Posterior cingulate gyrus (tissue), 11 donors: ENCODE measurements at places on chromosomes 4 and X.

DNA sequence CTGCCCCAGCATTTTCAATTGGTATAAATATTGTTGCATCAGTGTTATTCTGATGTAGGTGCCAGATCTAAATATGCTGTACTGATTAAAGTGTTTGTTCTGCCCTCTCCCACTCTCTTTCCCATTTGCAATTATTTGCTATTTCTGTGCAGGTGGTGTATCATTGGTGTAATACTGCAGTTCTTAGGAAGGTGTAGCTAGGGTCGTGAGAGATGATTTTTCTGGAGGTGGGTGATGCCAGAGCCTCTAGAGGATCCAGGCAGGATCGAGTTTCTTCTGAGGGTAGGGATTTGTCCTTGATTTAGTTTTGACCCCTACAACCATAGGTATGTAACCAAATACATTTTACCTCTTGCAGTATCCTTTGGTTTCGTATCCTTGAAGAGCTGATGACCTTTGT, 1.9 kb downstream of the SMAD1 start:
- DNase-seq: no peak

GRCh38 chr4:2771264-2771663, 15.1 kb upstream of the TNIP2 start:
- DNase-seq: no peak

GRCh38 chrX:15870310-15870709, 15.7 kb upstream of the AP1S2 start:
- DNase-seq: no peak

DNA sequence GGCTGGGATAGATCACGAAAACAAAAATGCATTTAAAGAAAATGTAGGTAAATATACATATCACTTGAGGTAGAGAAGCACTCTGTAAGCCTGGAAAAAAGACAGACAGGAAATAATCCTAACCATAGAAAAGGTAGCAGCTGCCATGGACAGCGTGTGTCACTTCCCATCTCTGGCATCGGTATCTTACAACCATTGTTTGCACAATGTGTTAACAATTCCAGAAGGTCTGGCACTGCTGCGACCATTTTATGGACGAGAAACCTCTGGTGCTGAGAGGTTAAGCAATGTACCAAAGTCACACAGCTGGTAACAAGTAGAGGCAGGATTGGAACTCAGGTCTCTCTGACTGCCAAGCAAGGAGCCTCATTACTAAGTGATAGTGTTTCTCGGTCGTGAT, 1.7 kb upstream of the MTNR1A start:
- DNase-seq: no peak

DNA sequence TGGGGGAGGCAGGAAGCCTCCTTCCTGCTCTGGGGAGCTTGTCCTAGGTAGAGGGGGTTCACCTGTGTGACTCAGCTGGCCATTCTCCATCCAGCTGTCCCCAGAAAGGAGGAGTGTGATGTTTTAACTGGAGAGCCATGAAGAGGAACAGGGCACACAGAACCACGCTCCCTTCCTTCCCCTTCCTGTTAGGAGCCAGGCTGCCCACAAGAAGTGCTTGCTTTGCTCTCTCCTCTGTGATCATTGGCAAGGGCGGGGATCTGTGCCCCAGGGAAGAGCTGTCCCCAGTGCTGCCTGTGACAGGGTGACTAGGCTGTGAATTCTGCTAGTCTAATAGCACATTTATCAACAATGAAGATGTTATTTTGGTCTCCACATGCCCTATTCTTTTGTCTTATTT, 169.6 kb upstream of the GATB start:
- DNase-seq: no peak

DNA sequence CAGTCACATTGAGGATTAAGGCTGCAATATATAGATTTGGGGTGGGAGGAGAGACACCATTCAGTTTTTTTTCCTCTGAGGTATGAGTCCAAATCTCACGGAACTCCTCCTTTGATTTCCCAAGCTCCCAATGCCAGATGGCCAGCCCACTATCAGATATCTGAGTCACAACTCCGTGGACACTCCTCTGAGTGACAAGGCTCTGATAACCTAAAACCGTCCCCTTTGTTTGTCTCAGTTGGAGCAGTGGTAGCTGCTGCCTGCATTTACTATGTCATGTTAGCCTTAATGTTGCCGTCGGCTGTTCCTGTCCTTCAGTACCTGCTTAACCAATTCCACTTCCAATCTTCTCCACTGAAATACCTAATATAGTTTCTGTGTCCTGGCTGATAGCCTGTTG, 107.3 kb downstream of the DTHD1 start:
- no peak for DNase-seq

GRCh38 chrX:70656304-70656703, 211.7 kb downstream of the DLG3 start:
- no peak for DNase-seq

DNA sequence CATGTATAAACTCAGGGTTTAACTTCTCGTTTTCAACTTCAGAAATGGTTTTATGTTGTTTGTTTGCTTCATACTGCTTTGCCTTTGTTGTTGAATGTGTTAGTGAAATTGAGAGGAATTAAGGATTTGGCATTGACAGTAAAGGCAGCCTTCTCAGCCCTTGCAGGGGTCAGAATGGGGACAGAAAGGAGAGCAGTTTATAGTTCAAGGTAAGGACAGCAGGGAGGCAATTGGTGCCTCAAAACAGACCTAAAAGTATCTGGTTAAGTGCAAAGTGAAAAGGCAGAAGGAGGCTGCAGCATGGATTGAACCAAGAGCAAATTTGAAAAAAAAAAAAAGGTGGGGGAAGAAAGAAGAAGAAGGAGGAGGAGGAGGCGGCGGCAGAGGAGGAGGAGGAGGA, 835.0 kb upstream of the ADGRL3 start:
- no peak for DNase-seq

GRCh38 chr4:16674082-16674481, 224.4 kb downstream of the LDB2 start:
- no peak for DNase-seq

- DNase-seq: no peak
These were observed 71.2 kb upstream of the GRID2 start for GRCh38 chr4:92232566-92232965.

DNA sequence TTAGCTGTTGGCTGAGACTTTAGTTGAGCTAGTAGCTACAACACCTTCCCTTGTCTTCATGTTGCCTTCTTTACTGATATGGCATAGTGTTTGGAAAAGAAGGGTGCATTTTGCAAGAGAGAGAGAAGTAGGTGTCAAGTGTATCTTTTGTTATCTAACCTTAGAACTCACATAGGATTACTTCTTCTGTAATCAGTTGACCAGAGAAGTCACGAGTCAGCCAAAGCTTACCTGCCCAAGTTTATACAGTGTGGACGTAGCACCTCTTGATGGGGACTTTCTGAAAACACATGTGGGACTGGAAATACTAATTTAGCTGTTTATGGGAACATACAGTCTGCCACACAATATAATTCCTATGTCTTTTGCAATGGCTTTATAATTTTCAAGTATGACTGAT, 56.0 kb downstream of the UGT8 start:
- DNase-seq: no peak

DNA sequence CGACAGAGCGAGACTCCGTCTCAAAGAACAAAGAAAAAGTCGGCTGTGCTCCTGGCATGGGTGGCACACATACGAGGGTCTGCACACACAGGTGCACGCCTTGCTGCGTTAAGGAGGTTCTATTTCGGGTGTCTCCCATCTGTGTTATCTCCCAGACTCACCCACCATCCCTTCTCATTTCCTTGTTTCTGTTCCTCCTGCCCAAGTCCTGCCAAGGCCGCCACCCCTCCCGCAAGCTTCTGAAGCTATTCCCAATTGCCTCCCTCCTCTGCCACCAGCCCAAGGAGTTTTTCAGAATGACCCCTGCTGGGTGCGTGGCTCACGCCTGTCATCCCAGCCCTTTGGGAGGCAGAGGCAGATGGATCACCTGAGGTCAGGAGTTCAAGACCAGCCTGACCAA, 6.0 kb upstream of the IL3RA start:
- DNase-seq: no peak

DNA sequence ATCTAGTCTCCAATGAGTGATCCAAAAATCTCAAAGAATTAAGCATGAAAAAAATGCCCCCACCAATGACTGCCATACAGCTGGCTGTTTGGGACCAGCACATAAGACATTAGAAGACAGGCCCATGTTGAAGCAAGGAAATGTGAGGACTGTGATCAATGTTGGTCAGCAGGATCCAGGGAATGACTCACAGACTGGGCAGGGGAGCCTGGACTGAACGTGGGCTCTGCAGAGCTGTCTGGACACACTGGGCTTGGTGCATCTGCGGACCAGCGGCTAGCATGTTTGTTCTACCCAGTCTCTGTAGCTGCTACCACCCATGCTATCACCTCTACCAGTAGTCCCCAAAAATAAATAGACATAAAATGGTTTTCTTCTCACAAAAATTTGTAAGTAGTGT, 108.6 kb downstream of the PALLD start:
- DNase-seq: no peak

GRCh38 chrX:21972721-21973120, 32.2 kb downstream of the SMS start:
- DNase-seq: no peak

DNA sequence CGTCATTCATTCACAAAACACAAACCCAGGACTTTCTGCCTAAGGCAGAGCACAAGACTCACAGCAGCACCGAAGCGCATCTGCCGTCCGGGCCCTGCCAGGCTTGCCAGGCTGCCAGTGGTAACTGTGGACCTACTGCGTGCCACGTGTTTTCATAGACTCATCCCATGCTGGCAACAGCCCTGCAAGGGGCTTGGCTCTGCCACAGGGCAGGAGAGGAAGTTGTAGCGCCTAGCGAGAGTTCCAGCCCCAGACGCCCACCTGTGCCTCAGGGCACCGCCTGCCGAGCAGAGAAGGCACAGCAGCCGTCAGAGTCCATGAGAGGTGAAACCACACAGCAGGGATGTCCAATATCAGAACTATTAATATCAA, 18.9 kb upstream of the MRFAP1 start:
- DNase-seq: no peak

DNA sequence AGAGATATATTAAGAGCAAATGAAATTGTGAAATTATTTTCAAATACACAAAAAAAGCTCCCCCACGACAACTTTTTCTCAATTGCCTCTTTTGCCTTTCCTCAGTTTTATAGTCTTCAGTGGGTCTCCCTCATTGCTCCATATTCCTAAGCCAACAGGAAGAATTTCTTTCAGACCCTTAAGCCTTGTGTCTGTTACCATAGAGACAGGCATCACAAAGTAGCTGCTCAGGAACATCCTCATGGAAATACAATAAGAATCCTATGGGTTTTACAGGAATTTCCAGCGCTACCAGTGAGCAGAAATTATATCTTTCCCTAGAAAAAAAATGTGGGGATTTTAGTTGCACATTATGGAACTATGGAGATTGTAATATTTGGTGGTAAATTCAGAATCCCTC, 121.9 kb upstream of the DMD start:
- no peak for DNase-seq

- DNase-seq: no peak
These were observed 172.5 kb downstream of the HNRNPD start for GRCh38 chr4:82201303-82201702.

DNA sequence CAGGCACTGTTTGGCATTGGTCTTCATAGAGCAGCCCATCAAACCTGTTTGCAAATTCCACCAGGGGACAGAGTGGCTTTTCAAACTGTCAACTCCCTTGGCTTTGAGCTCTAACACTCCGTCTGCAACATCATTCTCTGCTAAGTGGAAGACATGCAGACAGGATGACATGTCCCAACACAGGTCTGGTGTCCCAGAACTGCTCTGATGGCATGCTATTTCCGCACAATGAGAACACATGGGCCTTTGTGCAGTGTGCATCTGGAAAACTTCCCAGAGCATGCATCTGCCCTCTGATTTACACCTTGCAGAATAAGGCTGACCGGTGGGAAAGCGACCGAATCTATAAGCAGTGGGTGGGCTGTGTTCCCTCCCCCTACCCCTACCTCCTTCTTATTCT, 212.8 kb upstream of the GYPA start:
- DNase-seq: no peak

DNA sequence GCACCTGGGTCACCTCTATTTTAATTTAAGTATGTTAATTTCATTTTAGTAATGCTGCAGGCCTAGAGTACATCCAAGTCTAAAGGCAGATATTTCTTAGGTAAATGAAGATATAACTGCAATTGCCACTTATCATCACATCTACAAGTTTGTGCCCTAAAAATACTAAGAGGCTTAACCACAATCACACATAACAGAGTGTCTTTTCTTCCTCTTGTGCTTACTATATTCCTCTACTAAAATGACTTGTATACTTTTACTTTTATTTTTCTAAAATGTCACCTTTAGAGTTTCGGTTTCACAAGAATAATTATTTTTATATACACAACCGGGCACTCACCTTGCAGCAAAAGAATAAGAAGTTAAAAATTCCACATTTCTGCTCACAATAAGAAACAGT, 77.9 kb downstream of the EFHC2 start:
- no peak for DNase-seq

DNA sequence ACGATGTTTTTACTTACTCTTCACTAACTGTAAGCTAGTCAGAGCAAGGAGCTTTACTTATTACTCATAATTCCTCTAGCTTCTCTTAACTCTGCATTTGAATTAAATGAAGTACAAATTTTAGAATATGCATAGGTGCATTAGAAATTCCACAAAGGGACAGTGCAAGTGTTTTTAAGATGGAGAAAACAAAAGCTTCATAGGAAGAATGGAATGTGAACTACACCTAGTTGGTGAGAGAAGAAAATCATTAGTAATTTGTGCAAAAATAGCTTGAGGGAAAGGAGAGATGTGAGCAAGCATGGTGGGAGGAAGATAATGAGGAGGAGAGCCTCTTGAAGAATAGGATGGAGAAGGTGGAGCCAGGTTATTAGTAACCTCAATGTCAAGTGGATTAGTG, 77.5 kb upstream of the SMARCA5 start:
- no peak for DNase-seq
